ENCODE measurements at places on chromosomes 1 and 21. TPM values are rescaled to one million over a fixed set of nuclear protein-coding genes. Genes with fewer than 3 reads are reported as not detected.

The TBX19 gene
- 0.61 TPM for total RNA-seq

The IGSF9 gene
- 0.26 TPM for total RNA-seq

The RHD gene
- not detected for total RNA-seq

The SOX13 gene
- total RNA-seq = 19.0 TPM

The DIO1 gene
- total RNA-seq = not detected

The PLA2G2C gene
- total RNA-seq = not detected

The ERICH3 gene
- not detected for total RNA-seq

The CD52 gene
- total RNA-seq = not detected

The ATP1A4 gene
- total RNA-seq = not detected

The ELOA gene
- total RNA-seq = 33.4 TPM

The CELA2A gene
- total RNA-seq = not detected

The TNFRSF9 gene
- 3.4 TPM for total RNA-seq

The ABCG1 gene
- 2.0 TPM for total RNA-seq

The BEST4 gene
- total RNA-seq = 0.30 TPM

The HSD3B1 gene
- not detected for total RNA-seq

The CYYR1 gene
- total RNA-seq = not detected

Measured in A549 treated with CpdA at 1 μM for 4 hours (cell line).